Stimulated activated CD4-positive, alpha-beta T cell treated with anti-CD3 and anti-CD28 coated beads, Interleukin-15, amount 100 ng/mL, for 48 hours (primary cell): ENCODE measurements at places on chromosomes 3 and 15.

- no peak for DNase-seq
Observed at GRCh38 chr15:70038730-70039392, 58.9 kb downstream of the TLE3 start.

DNA sequence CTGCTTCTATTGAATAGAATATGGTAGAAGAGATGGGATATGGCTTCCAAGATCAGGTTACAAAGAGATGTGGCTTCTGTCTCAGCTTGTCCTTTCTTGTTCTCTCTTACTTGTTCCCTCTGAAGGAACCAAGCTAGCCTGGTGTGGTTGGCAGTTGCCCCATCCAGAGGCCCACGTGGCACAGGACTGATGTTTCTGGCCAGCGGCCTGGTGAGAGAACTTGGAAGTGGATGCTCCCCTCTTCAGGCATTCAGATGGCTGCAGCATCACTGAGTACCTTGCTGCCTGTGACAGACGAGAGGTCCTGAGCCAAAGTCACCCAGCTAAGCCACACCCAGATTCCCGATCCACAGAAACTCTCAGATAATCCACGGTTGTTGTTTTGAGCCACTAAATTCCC is 183.6 kb downstream of the NSMCE3 start:
- DNase-seq = no peak

DNA sequence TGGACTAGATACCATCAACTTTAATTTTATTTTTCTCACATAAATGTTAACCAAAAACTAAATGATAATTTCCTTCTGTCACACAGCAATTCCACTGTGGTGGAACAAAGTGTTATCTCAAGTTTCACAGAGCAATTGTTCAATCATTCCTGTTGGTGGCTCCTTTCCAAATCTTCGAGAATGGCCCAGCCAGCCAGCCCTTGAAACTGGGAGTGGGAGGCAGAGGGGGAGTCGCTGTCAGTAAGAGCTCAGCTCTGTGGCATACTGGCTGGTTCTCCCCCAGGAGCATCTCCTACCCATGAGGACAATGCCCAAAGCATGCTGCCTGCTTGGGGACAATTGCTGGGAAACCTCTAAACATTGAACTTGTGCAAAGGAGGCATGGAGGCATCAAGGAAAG is 47.7 kb downstream of the MECOM start:
- DNase-seq = no peak

DNA sequence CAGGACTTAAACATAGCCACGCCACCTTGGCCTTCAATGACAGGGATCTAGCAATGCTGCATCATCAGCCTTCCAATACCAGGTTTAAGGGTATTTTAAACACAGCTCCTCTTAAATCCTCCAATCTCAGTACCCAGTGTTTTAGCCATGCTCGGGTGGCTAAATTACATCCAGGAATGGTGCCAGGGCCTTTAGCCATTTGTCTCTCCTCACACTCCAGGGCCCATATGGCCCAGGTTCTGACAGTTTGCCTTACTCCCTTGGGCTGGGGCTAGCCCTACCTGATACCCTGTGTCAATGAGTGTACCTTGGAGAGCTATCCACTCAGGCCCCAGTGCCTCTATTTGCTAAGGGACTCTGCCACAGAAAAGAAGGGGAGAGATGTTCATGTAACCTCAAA is 29.4 kb downstream of the ZNF589 start:
- DNase-seq = no peak

- no peak for DNase-seq
Observed at GRCh38 chr15:61893146-61893545, 167.1 kb downstream of the VPS13C start.

DNA sequence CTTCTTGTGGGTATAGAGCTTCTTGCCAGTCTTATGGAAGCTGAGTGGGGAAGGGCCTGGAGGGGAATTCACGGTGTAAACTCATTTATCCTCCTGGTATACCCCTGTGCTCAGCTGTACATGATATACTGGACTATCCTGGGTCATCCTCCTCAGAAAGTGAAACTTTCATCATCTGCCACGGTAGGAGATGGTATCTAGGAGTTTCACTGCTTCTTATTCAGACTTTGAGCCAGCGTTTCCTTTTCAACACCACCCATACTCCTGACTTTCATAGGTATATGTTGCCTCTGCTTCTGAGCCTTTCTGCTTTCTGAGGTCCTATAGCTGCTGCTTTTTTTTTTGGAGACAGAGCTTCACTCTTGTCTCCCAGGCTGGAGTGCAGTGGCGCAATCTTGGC is 15.6 kb downstream of the SENP5 start:
- no peak for DNase-seq

- DNase-seq = no peak
Observed at GRCh38 chr3:5086708-5087107, 35.4 kb upstream of the ARL8B start.
